Hepatic stellate cell (primary cell): ENCODE measurements at places on chromosomes 7 and 10.
A peak's percentile ranks its signal among the peaks of the same experiment; 100 is the strongest.

DNA sequence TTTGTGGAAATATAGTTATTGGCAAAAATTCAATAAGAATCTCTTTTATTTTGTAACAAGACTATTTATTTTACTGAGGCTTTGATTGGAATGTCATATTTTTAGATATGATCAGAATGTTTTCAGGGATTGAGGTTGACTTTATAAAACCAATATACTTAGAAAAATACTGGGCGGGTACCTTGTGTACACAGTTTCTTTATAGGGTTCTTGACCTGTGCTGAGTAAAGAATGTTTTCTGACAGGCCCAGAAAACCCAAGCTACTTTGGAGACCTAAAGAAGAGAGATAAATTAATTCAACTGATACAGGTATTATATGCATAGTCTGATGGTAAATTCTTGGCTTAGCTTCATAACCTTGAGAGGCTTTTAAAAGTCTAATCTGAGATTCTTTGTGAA is 23.9 kb upstream of the SPAM1 start:
- no peak for DNase-seq

GRCh38 chr7:43609097-43609496 is 26.2 kb downstream of the STK17A start:
- DNase-seq = no peak

DNA sequence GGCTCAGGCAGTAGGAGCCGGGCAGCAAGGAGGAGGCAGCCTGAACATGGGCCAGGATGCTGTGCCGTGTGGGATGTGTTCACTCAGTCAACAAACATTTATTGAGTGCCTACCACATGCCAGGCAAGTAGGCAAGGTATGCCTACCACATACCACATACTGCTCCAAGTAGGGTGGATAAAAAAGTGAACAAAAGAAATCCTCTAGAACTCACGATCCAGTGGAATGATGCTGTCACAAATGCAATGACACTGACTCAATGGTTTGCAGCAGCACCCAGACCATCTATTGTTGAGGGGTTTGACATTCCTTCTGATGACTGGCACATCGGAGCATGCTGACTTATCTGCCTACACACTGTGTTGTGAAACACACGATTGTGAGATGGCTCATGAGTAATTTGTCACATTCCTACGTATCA is 413.5 kb downstream of the NRG3 start:
- DNase-seq = peak; percentile 3

GRCh38 chr10:113084031-113084430 is 134.0 kb downstream of the TCF7L2 start:
- peak; percentile 50 for DNase-seq

- DNase-seq = no peak
Observed at GRCh38 chr7:138021889-138022288, 20.0 kb upstream of the CREB3L2 start.

DNA sequence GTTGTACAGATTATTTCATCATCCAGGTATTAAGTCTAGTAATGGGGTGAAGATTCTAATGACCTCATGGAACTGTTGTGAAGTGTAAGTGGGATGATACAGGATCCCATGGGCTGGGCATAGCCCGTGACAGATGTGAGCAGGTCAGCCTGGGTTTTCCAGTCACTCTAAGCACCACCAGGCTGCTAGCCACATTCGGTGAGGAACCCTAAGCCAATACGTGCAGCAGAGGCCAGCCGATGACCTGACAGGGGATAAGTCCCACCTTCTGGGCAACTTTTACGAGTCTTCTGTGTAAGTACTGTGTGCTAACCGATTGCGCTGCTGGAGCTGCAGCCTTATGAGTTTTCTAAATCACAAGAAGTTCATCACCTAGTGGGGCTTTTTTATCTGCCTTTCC is 7.3 kb downstream of the ZNF503 start:
- no peak for DNase-seq

DNA sequence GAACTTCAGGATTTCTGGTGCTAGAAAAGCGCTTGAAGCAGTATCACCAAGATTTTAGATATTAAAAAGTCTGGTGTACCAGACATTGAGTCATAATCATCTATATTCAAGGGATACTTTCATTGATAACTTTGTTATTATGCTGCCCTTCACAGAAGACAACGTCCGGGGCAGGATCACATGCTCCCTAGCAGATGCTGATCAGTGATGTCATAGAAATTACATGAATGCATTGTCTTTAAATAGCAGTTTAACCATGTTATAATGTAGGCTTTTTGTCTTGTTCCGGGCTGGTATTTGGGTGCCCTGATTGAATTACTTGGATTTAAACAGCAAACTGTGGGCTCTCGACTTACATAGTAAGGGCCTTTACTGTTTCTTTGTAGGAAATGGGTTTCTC is 54.0 kb downstream of the VWA2 start:
- DNase-seq = no peak

GRCh38 chr10:83515001-83515400 is 624.3 kb upstream of the GHITM start:
- no peak for DNase-seq

- peak; percentile 79 for DNase-seq
Observed at GRCh38 chr10:29804025-29804852, 169.5 kb upstream of the SVIL start.

DNA sequence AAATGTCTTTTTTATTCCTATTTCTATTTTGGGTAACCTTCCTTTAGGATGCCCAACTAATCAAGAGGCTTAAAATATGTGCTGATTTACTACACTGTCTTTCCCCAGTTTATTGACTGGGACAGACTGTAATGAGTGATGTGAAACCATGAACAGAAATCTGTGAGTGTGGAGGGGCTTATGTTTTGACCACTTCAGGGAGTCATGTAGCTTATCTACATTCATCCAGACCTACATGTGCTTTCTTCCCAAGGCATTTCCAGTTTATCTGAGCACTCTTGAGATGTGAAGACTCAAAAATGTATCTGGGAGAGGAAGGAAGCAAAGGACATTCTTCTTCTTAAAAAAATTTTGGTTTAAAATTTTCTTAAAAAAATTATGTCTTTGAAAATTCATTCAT is 45.2 kb downstream of the STAM start:
- no peak for DNase-seq

DNA sequence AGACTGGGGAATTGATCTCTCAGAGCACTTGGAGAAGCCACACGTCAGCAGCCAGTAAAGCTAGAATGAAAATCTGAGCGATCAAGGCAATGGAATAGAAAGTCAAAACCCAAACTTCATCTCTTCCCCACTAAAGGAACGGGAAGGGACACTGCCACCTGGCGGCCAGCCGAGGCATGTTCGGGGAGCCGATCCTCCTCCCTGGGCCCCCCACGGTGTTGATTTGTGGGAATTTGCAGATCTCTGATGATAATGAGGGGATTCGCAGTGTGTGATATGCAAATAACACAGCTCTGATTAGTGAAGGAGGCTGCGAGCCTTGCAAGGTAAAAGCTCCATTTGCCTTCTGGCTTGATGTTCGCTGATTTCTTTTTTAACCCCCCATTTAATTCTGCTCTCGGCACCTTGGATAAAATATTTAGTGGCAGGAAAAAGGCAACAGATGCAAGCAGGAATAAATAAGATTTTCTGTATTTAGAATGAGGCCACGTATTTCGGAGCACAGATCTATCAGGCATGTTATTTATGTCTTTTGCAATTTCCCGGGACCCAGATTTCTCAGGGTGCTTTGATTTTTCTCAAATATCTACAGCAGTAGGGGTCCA is 258.6 kb downstream of the PAXIP1 start:
- peak; percentile 18 for DNase-seq

- DNase-seq = no peak
Observed at GRCh38 chr7:8371742-8372141, 61.7 kb upstream of the NXPH1 start.

- DNase-seq = no peak
Observed at GRCh38 chr10:118569241-118569881, 26.1 kb downstream of the PRLHR start.

DNA sequence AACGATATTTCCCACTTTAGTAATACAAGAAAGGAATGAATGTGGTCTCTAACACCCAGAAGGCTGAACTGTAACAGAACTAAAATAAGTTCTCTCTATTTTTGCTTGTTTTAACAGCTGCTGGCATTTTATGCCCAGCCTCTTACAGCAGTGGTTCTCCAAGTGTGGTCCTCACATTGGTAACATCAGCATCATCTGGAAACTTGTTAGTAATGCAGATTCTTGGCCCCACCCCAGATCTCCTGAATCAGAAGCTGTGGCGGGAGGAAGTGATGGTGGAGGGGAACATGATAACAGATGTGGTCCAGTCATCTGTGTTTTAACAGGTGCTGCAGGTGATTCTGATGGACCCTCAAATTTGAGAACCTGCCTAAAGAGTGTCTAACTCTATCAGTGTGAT is 170.1 kb downstream of the TMEM26 start:
- no peak for DNase-seq

- no peak for DNase-seq
Observed at GRCh38 chr10:44647877-44648542, 263.1 kb upstream of the CXCL12 start.

DNA sequence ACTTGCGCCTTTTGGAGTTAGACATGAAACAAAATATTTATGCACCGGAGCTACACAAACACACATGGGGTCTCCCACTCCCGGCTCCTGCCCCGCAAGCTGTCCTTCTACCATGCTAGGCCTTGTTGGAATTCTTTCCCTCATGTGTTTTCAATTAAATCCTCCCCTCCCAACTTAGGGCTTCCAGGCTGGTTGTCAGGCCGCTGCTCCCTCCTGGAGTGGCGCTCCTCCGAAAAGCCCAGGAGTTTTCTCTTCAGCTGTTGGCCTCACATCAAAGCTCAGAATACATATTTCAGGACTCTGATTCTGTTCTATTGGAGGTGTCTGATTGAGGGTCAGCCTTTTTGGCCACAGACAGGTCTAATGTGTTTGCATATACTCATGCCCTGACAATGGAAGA is 113.3 kb downstream of the FANK1 start:
- DNase-seq = no peak

GRCh38 chr10:120969219-120969645 is 118.1 kb downstream of the WDR11 start:
- no peak for DNase-seq

GRCh38 chr10:126500866-126501265 is 112.6 kb upstream of the ADAM12 start:
- no peak for DNase-seq

GRCh38 chr10:10044922-10045764 is 972.5 kb upstream of the CELF2 start:
- DNase-seq = no peak

- DNase-seq = no peak
Observed at GRCh38 chr7:39504963-39505362, 61.2 kb upstream of the YAE1 start.

- no peak for DNase-seq
Observed at GRCh38 chr10:14378387-14378960, 47.8 kb upstream of the FRMD4A start.

GRCh38 chr10:34101001-34101400 is 714.1 kb downstream of the PARD3 start:
- no peak for DNase-seq

DNA sequence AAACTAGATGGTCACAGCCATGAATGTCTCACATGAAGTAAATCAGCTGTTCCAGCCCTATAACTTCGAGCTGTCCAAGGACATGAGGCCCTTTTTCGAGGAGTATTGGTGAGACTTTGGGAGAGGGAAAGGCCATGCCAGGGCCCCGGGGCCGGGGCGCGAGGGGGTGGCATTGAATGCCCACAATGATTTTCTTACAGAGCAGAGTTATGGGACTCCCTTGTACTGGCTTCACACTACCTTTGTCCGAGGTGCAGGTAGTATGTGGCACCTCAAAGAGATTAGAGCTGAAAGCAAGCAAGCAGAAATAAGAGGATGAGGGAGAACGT is 407 bp downstream of the ELOVL3 start:
- no peak for DNase-seq

- DNase-seq = no peak
Observed at GRCh38 chr10:97136756-97137155, 49.0 kb downstream of the SLIT1 start.

DNA sequence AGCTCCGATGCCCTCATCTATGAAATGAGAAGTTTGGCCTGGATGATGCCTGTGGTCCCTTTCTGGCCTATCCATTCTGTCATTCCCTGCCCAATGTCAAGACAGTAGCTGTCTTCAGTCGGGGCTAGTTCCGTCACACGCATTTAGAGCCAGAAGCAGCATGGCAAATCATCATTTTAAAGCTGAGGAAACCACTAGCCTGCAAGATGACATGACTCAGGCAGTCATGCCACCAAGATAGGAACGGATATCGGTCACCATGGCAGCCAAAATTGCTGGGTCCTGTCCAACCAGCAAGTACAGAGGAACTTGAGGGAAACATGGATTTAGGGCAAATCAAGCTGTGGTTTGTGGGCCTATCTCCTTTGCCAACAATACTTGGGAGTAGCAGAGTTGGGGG is 64.5 kb upstream of the MRLN start:
- DNase-seq = peak; percentile 4

DNA sequence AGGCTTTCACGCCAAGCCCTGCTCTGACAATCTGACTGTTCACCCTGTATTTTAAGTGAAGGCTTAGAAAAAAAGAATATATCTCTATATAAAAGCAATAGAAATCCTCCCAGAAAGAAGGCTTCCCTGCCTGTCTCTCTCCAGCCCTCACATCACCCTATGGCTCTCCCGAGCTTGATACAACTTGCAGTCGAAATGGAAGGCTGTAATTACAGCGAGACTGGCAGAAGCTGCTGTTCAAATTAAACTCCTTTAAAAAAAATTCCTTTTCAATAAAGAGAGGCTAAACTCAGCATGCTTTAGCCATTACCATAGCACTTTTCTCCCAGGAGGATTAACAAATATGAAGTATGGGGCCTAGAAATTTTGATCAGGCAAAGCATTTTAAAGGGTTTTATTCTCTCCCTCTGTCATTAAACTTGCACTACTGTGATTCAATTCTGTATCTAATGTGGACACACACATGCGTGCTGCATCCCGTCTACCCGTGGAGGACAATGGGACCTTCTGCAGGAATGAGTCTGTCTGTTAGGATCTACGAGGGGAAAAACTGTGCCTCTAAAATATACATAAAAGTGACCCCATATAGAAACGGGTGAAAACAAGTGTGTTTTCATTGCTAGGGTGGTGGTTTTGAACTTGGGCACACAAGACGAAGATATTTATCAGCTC is 223.8 kb downstream of the USP6NL start:
- DNase-seq = no peak

GRCh38 chr7:106127984-106128780 is 16.1 kb upstream of the SYPL1 start:
- peak; percentile 35 for DNase-seq

- DNase-seq = no peak
Observed at GRCh38 chr7:124514471-124514870, 251.1 kb downstream of the GPR37 start.

GRCh38 chr7:35865287-35865686 is 64.4 kb downstream of the SEPTIN7 start:
- DNase-seq = no peak

GRCh38 chr7:21393937-21394336 is 33.9 kb upstream of the SP4 start:
- no peak for DNase-seq

GRCh38 chr7:98398567-98399372 is 2.1 kb downstream of the BAIAP2L1 start:
- DNase-seq = no peak
